ENCODE measurements at places on chromosomes 13 and 19.

GRCh38 chr13:86909318-86909717 lies 761.9 kb upstream of the SLITRK5 start:
- no peak for DNase-seq

- no peak for DNase-seq
Observed at GRCh38 chr19:14383661-14384555, 2.7 kb downstream of the ADGRE5 start.

DNA sequence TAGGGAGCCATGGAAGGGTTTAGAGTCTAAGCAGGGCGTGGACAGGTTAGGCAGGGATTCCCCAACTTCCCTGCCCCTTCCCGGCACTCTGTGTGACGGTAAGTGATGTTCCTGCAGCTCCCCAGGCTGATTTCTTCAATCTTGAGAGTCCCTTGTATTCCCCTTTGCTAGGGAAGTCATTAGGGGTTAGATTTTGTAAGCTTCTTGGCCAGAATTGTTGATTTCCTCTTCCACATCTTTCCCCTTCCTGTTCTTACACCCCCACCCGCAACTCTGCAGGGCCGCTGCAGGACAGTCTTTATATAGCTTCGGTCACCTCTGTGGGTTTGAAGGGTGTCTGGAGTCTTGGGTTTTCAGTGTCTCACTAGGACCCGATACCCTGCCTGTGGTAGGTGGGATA lies 10.6 kb upstream of the ADGRE1 start:
- DNase-seq, result no peak

- DNase-seq, result no peak
Observed at GRCh38 chr19:6413291-6413690, 11.3 kb downstream of the KHSRP start.

DNA sequence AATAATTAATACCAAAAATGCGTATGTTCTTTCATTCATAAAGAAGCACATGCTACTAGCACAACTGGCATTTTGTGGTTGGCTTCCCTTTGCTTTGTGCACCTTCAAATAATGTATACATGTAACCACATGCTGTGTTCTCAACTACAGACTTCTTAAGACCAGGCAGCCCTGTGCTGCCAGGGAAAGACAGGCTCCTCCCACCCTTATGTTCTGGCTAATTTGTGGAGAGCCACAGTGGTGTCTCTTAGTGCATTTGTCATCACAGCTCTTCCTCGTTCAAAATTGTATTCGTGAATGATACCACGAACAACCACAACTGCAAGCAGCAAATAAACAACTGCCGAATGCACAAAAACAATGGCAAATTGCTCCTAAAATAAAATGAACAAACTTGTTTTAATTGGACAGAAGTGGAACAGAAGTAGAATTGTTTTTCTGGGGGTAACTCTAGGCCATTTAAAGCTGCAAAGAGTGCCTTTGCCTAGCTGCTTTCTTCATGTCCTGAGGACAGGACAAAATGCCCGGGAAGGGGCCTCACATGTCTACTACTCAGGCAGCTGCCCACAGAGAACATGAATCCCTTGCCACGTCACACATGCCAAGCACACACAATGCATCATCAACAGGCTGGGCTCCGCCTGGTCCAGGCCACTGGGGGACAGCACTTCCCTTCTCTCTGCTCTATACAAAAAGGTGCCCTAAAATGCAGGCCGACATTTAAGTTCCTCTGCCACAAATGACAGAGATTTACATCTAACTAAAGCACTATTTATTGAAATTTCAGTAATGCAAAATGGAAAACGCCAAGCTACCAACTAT lies 21.7 kb downstream of the IRS2 start:
- DNase-seq, result no peak

GRCh38 chr13:102466610-102467190 lies 64.9 kb upstream of the FGF14 start:
- DNase-seq, result no peak

GRCh38 chr19:56105090-56105701 lies 15.9 kb downstream of the ZNF787 start:
- DNase-seq, result peak; percentile 38
